ENCODE measurements at places on chromosomes 7 and 10.

- no peak for DNase-seq
These were observed 8.7 kb downstream of the VIPR2 start for GRCh38 chr7:159136013-159136412.

GRCh38 chr10:94334857-94335256 is 27.9 kb downstream of the NOC3L start:
- DNase-seq = no peak

DNA sequence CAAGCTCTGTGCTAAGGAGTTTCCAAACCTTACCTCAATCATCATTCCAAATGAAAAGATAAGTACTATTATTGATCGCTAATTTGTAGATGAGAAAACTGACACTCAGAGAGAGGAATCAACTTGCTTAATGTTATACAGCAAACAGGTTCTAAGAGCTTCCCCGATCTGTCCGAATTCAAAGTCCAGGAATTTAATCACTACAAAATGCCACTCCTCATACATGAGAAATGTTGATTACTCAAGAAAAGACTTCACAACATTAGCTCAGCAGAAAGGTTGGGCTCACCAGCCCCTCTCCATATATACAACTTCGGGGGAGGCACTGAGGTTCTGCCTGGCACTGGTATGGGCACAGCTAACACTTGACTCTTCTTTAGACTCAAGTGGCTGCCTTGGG is 80.7 kb downstream of the SLC16A9 start:
- no peak for DNase-seq

DNA sequence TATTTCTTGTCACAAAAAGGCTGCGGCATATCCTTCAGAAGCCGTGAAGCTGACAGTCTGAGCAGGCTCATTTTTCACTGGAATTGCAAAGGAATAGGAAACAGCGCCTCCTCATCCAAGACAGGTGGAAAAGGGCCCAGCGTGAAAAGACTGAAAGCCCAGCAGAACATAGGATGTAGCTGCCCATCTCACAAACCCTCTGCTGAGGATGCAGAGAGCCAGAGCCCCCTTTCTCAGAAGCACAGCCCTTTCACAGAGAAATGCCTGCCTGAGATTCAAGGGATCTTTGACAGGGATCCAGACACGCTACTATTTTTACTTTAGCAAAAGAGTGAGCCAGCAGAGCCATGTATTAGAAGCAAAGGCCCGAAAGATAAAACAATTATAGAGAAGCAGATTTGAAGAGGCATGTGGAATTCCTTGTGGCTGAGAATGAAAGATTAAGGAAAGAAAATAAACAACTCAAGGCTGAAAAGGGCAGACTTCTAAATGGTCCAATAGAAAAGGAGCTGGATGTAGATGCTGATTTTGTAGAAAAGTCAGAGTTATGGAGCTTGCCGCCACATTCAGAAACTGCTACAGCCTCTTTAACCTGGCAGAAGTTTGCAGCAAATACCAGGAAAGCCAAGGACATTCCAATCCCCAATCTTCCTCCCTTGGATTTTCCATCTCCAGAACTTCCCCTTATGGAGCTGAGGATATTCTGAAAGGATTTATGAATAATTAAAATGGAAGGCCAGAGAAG is 36.9 kb downstream of the GDI2 start:
- no peak for DNase-seq

DNA sequence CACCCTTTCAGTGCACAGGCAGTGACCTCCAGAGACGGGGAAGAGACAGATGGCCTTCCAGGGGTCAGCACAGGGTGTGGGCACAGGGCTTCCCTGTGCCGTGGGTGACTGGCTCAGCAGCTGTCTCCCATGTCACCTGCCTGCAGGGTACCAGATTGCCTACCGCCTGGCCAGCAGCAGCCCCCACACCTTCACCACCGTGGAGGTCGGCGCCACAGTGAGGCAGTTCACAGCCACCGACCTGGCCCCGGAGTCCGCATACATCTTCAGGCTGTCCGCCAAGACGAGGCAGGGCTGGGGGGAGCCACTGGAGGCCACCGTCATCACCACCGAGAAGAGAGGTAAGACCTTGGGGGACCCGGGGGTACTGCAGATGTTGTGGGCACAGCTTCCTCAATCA is 536.5 kb upstream of the FOXK1 start:
- DNase-seq = no peak

GRCh38 chr7:39582536-39582935 is 16.3 kb downstream of the YAE1 start:
- DNase-seq = no peak

DNA sequence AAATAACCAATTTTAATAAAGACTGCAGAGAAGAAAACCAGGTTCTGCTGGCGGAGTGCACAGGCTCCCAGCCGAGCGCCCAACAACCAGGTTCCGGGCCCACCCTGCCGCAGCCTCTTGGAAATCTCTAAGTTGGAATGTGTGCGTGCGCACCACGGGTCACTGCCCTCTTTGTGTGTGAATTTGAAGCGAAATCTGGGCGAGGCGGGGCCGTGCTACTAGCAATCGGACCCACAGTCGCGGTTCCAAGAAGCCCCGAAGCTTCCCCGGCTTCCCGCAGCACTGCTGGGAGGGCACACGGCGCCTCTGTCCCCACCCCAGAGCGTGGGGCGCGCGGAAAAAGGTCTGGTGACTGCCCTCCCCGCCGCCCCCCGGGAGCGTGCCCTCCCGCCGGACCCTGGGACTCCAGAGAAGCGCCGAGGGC is 666 bp upstream of the MAP3K8 start:
- no peak for DNase-seq

GRCh38 chr7:114789161-114789560 is 132.7 kb upstream of the MDFIC start:
- DNase-seq = no peak

DNA sequence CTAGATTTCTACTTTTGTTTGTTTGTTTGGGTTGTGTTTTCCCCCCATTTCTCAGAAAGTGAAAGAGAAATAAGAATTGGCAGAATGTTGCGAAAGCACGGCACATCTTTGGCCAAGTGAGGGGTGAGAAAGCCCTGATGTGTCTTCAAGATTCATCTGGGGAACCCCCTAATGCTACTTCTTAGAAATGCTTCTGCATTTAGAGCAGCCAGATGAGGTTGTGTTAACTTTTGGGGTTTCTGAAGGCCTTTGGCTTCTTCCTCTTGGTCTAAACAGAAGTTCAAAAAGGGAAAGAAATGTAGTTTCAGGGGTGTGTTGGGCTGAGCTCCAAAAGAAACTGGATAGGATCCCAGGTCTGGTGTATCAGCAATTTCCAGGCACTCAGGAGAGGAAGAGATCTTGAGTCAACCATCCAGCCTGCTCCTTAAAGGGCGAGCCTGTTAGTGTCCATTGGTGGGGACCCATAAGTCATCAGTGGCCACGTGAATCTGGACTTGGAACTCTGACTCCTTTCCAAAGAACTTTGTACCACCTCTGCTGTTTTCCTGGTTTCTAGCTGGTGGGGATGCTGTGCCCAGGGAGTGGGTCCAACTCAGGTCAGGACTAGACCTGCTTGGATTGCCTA is 6.5 kb downstream of the DUSP5 start:
- peak; percentile 78 for DNase-seq

DNA sequence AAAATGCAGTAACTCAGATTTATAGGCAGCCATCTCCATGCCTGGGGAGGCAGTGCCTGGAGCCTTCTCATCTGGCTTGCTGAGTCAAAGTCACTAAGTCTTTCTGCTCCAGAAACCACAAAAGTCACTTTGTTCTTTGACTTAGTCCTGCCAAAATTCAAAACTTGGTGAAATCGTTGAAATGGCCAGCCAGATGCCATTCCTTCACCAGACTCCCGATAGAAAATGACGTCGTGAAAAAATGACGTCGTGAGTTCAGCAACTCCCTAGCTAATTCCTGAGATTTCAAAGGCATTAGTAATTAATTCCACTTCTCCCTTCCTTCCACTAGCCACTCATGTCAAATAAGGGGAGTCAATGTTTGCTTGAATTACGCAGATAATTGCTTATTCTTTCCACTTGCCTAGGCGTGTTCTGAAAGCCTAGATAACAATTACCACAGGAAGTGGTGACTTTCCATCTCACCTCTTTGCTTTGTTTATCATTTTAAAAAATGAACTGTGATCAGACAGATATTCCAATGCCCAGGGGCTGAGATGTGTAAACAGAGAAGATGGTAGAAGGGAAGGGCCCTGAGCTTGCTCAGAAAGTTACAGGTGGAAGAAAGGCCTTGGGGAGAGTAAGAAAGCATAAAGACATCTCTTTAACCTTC is 48.5 kb upstream of the OSBPL3 start:
- DNase-seq = peak; percentile 14

DNA sequence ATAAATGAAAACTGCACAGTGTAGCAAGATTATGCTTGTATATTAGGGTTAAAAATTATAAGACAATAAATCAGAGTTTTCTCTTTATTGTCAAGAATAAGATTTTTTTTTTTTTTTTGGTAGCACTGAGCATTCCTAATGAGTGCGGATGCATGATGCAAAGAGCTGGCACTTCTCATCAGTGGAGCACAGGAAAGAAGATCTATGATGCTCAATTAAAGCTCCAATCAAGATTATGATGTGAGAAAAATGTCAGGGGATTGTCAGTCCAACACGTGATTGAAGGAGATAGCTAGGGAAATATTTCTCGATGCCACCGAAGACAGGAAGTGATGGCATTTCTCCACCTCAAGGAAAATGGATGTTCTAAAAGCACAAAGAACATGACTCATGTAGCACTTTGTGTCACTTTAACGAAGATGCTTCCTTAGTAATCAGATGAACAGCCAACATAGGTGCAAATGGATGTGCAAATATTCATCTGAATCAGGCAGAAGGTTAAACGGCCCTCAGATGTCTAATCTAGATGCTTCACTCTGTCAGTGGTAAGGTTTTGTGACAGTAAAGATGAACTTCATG is 240.9 kb downstream of the THSD7A start:
- no peak for DNase-seq

DNA sequence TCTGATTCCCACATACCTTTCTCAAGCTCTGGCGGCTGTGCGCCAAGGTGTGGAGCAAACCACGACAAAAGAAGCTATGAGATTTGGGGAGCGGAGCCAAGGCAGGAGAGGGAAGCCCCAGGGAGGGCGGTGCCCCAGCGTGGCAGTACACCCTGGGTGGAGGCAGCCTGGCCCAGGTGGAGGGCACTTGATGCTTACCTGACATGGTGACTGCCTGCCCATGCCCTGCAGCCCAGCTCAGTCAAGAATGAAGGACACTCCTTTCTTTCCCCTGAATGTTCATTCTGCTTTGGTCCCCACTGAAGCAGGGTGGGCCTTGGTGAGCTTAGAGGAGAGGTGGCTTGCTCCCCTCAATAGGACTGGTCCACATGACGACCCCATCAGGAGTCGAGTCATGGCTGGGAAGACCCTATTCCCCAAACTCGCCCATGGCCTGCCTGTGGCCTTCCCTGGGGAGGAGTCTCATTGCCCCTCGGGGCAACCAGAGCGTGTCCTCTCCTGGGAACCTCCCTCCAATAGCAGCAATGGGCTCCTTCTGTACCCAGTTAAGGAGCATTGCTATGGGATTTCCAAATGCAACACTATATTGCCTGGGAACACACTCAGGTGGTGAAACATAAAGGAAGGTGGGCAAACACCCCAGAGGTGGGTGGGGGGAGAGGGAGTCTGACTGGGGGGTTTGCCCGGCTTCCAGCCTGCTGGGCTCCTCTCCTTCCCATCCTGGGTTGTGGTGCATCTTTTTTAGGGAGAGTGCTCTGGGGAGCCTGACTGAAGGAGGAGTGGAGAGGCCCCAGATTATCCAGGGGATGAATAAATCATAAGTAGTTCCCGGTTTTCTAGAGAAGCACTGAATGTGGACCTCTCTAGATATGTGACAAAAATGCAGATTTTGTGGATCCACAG is 22.7 kb downstream of the RAMP3 start:
- no peak for DNase-seq

- DNase-seq = no peak
These were observed 104.4 kb upstream of the MACROH2A2 start for GRCh38 chr10:69948261-69948660.

DNA sequence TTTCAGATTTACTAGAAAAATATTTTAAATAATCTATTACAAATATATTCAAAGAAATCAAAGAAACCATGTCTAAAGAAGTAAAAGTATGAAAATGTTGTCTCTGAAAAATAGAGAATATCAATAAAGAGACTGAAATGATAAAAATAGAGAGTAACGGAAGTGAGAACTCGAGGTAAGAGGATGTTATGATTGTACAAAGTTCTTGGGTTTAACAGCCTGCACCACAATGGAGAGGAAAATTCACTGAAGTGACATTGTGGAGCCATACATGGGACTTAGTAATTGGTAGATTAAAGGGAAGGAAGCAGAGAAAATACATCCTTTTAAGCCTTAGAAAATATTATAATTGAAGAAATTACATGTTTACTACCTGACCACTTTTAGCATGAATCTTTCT is 77.9 kb downstream of the THSD7A start:
- no peak for DNase-seq

DNA sequence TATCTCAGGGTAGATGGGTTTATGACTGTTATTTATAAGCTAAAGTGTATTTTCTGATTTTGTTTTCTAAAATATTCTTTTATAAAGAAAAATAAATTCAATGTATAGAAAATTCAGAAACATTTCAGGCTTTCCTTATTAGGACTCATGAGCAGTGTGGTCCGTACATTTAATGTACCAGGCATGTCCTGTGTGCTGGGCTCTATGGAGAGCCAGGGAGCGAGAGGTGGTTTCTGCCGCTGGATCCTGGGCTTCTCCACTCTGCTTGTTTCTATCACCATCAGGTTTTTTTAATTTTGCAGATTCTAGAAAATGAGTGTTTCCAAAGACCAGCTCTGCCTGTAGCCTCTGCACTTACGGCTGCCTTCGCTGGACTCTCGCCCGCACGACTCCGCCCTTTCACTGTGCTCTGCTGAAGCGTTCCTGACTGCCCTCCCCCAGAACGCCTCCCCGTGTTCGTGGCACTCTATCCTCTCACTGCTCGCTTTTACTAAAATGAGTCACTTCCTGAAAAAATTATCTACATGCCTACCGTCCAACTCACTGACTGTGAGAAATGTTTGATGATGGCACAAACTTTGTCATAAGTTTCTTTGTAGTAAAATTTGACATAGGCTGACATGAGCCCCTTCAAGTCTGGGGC is 188.5 kb downstream of the ZMYND11 start:
- DNase-seq = peak; percentile 48

DNA sequence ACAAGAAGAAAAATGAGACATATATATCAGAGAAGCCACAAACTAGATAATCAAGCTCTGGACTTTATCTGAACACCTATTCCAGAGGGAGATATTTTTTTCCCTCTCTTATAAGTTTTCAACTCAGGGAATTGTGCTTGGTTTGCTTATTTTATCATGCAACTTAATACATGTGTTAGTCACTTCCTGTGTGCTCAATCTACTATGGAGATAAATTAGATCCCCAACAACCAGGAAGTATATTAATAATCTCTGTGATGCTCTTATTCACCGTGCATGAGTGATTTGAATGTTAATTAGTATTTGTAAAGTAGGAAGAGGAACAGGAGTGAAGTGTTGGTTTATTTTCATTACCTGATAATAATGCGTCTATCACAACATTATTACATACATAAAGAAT is 38.8 kb upstream of the ZNF365 start:
- no peak for DNase-seq

- DNase-seq = no peak
These were observed 14.1 kb upstream of the CRCP start for GRCh38 chr7:66100408-66101050.

GRCh38 chr7:84092207-84092606 is 102.4 kb downstream of the SEMA3A start:
- no peak for DNase-seq

GRCh38 chr7:29371472-29371871 is 176.9 kb downstream of the CHN2 start:
- DNase-seq = no peak

Data from stimulated activated naive CD8-positive, alpha-beta T cell treated with anti-CD3 and anti-CD28 coated beads, Interleukin-15, amount 100 ng/mL, for 72 hours (primary cell).